ENCODE measurements at places on chromosomes 3 and 15.

- DNase-seq, result peak; percentile 77
Measured at GRCh38 chr3:100463002-100463401, 29.4 kb upstream of the TMEM45A start.

GRCh38 chr3:156681002-156681401 is 6.6 kb downstream of the TIPARP start:
- peak; percentile 88 for DNase-seq

GRCh38 chr3:32819551-32820348 is 2.0 kb downstream of the TRIM71 start:
- DNase-seq, result no peak

- no peak for DNase-seq
Measured at GRCh38 chr15:50496692-50497091, 49.8 kb downstream of the USP50 start.

Measured in EH (cell line).